ENCODE measurements at places on chromosomes 16 and 17.

DNA sequence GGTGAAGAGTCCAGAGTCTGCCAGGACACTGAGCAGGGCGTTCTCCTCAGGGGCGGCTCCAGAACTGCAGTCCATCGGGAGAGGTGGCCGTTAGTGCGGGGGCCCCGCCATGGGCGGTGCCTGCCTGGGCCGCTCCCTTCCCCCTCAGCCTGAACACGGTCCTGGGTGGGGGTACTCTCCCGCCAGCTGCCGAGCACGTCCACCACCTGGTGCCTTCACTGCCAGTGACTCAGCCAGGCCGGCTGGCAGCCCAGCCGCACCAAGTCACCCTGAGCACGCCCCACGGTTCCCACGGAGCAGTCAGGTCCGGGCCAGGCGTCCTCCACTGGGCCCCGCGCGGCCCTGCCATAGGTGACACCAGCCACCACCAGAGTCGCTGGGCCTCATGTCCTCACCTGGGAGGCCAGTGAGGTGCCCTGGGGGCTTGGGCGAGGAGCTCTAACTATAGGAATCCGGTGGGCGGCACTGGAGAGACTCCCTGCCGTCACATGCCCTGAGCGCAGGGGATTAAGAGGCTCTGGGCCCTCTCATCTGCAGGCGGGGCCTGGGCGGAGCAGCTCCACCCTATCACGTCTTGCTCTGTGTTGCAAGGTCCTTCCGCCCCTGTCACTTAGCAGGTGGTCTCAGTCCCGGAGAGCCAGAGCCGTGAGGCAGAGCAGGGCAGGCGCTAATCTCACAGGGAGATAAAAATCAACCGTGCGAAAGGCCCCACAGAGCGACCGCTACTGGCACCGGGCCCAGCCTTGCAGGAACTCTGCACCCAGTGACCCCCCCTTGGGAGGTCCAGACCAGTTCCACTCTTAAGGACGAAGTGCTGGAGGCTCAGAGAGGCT is 14.3 kb downstream of the PIEZO1 start:
- DNase-seq: peak; percentile 90

DNA sequence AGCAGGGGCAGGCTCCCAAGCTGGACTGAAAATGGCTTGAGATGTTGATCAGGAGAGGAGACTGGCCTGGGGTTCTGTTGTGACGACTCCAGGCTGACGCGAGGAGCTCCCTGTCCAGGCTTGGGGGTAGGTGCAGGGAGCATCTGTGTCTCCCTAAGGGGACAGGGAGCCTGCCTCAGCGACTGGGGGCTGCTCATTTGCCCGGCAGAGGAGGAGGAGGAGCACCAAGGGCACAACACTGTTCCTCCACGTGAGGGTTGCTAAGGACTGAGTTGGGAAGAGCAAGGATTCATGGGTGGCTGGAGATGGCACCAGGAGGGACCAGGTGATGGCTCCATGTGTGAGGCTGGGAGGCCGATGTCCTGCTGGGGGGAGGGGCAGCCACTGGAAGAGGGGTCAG is 53.3 kb downstream of the USP22 start:
- DNase-seq: no peak

- DNase-seq: no peak
Observed at GRCh38 chr16:2691491-2692248, 9.3 kb downstream of the KCTD5 start.

DNA sequence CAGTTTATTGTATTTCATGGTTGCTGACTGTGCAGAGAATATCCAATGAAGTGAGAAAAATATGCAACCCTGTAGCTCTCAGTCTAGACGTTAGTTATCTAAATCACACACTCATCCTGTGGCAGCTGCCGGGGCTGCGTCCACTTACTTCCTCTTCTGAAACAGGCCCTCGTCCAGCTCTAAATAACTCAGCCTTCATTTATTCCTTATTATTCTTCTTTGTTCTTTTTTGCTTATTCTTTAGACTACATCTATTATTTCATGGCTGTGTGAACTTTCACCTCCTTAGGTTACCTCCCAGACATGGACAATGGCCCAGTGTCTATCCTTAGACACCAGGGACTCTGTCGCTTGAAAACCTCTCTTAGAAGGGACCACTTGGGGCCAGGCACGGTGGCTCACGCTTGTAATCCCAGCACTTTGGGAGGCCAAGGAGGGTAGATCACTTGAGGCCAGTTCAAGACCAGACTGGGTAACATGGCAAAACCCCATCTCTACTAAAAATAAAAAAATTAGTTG is 3.4 kb upstream of the THUMPD1 start:
- DNase-seq: no peak

- no peak for DNase-seq
Observed at GRCh38 chr17:48299760-48300159, 130.3 kb downstream of the SKAP1 start.

DNA sequence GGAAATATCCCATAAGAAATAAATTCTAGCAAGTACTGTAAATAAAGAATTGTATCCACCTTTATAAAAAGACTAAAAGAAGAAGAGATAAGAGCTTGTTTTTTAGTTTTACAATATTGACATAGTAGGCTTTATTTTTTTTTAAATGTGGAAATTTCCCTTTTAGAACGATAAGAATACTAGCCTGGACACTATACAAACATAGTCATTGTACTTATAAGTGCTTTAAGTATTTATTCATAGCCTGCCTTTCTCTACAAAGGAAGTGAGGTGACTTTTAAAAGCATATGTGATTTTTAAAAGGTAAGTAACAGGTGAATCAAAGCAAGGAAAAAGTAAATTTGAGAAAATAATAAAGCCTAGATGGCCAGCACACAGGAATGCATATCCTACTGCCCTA is 17.7 kb downstream of the TOX3 start:
- DNase-seq: no peak

DNA sequence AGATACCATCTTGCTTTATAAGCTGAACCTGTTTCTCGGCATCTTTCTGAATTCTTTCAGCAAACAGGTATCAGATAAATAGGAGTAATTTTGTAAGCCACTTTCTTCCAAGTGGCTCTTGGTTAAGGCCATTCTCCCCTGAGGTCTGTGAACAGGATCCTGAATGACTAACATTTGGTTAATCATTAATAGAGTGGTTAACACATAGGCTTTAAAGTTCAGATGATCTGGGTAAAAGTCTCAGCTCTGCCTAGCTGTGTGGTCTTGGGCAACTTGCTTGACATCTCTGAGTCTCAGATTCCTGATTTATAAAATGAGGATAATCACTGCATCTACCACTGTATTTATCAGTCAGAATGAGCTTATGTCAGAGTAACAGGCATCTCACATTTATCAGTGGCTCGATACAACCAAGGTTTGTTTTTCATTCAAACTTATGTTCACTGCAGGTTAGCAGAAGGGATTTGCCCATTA is 44.4 kb upstream of the ANKFN1 start:
- DNase-seq: no peak

GRCh38 chr16:84544031-84544773 is 39.7 kb upstream of the MEAK7 start:
- peak; percentile 63 for DNase-seq

- no peak for DNase-seq
Observed at GRCh38 chr17:81808778-81809555, 5.0 kb downstream of the GCGR start.

DNA sequence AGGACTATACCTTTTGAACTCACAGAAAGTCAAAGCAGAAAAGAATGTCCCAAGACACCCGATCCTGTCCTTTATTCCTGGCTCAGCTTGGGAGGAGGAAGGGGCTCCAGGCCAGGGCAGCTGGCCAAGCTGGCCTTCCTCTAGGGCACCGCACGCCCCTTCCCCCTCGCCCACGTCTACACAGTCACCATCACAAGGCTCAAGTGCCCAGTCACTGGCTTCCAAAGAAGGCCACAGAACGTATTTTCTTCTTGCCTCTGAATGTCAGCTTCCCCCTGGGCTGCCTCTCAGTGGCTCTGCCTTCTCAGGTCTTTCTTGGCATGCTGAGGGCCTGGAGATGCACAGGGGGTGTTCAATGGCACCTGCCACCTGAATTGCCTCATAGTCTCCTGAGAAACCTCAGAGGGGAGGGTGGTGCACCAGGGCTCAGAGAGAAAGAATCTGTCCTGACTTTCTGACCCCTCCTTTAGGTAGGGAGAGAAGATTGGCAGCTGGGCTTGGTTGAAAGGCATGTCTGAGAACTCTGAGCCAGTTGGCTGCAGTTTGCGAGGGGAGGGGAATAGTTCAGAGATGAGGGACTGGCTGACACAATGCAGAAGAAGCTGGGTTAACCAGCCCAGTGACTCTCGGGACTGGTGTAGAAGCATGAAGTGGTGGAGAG is 2.1 kb downstream of the DHRS11 start:
- DNase-seq: no peak

GRCh38 chr17:11105141-11105540 is 135.9 kb upstream of the SHISA6 start:
- no peak for DNase-seq

DNA sequence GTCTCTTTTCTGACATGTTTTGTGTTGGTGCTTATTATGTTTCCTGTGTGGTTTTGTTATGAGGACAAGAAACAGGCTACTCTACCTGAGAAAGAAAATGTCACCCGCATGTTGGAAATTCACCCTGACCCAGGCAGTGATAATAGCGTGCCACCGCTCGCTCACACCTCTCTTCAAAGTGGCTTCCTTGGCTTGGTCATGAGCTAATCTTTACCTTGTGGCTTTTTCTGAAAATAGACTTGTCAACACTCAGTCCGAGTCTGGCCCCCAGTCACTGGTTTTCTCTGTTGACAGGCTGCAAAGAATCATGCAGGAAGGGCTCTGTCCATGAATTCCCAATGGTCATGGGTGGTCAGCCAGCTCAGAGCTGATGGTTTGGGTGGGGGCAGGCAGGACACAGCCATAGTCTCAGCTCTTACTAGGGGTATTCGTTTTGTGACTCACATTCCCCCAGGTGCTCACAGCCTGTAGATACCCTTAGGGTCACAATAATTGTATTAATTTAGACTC is 121.3 kb upstream of the CACNG5 start:
- no peak for DNase-seq

- no peak for DNase-seq
Observed at GRCh38 chr17:32596206-32596605, 109.4 kb downstream of the CDK5R1 start.

DNA sequence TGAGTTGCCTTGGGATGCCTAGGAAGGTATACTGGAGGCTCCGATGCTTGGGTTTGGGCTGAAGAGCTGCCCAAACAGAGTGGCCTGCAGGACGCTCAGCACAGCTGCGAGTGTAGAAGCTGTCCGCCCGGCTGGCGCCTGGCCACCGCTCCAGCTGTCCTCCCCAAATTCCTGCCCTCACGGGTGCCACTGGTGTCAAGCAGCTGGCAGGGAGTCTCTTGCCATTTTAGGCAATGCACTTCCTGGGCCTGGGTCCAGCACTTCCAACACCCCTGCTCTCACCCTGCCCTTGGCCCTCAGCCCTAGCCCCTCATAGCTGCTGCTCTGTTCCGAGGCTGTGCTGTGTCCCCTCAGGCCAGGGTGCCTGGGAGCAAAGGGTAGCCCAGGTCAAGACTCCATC is 5.2 kb upstream of the PKMYT1 start:
- no peak for DNase-seq

GRCh38 chr17:80762076-80762475 is 217.4 kb downstream of the RPTOR start:
- no peak for DNase-seq

DNA sequence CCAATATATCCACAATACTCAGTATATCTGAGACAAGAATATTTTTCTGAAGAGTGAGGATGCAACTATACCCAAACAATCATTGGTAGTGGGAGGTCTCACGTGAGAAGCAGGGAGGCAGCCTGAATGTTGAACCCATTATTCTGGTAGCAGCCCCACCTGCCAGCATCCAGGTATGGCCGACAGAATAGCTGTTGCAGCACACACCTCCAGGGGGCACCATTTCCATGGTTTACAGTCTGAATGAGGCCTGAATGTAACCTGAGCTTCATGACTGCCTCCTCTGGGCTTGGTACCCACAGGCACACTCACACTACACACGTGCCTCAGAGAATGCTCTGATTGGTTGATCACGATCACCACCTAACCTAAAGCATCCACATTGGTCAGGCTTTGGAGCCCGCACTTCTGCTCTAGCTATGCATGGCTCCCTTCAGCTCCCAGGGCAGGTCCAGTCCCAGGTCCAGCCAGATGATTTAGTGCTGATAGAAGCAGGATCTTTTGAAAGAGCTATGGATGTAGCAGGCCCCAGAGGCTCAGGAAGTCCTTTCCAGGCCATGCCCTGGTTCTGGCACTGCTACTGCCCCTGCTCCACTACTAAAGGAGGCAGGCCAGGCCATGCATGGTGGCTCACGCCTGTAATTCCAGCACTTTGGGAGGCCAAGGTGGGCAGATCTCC is 11.0 kb upstream of the CBFB start:
- DNase-seq: peak; percentile 96

DNA sequence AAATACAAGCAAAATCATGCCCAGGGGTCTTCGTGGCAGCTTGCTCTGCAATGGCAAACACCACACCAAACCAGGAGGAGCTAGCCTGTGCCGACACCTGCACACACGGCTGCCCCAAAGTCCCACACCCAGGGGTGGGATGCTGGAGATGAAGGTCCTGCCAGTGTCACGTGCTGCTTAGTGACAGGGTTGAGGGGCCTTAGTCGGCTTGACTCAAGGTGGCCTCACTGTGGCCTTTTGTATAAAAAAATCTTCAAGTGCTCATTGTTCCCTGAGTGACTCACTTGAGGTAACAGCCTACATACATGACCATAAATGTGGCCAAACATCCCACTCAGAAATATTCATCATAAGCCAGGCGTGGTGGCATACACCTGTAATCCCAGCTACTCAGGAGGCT is 7.3 kb downstream of the TRIM65 start:
- no peak for DNase-seq

GRCh38 chr16:21642861-21643260 is 9.5 kb downstream of the IGSF6 start:
- DNase-seq: no peak

DNA sequence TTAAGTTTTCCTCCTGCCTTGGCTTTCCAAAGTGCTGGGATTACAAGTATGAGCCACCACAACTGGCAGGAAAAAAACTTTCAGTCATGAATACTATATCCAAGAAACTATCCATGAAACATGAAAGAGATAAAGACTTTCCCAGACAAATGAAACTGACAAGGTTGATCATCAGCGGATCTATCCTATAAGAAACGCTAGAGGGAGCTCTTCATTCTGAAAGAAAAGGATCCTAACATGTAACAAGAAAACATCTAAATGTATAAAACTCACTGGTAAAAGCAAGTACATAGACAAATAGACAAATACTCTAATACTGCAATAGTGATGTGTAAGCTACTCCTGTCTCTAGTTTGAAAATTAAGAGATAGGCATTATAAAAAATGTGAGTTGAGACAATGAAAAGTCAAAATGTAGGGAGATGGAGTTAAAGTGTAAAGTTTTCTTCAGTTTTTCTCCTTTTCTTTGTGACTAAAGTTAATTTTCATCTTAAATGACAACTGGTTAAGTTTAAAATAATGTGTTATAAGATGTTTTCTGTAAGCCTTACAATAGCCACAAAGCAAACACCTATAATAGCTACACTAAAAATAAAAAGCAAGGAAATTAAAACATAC is 79.6 kb upstream of the TEKT1 start:
- DNase-seq: peak; percentile 52

Measured in EH (cell line).